ENCODE measurements at places on chromosomes 2 and 18.

DNA sequence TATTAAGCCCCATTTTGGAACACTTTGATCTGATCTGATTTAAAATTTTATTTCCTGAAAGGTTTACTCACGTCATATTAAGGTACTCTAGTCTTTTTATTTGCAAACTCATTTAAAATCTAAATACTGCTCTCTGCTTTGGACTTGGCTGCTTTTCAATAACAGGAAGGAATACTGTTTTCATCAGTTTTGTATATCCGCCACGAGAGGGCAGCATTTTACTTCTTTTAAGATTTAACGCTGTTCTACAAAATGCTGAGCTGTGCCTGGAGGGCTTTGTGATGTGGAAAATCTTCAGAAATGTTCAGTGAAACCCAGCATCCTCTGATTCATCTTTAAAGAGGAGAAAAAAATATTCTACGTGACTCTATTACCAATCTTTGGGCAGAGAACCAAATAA is 37.5 kb upstream of the SLC38A11 start:
- DNase-seq, result peak; percentile 49

DNA sequence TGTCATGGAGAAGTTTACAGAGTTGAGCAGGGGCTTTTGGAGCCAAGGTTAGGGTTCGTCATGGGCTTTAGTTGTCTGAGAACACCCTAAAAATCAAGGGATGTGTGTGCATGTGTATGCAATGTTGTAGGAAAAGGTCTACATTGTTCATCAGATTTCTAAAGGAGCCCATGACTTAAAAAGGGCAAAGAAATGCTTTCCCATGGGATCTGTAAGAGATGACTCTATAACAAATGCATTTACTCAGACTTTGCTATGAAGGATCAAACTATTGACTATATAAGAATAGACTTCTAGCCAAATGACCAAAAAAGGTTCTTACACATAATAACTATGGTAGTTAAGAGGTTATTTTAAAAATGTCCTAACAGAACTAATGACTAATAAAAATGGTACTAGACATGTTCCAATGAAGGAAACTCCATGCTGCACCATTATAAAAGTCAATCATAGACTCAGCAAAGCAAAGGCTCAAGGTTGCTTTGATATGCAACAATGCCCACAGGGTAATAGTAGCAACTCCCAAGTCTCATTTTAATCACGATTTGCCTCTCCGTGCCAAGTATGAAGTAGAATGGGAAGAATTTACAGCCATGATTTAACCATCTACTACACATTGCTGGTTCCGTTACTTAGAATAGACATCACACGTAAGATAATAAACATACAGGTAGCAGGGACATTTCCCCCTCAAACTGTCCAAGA is 158.5 kb downstream of the NCKAP5 start:
- DNase-seq, result no peak

GRCh38 chr2:237534380-237534779 is 32.0 kb upstream of the PRLH start:
- no peak for DNase-seq

GRCh38 chr2:1528273-1529064 is 115.2 kb downstream of the TPO start:
- DNase-seq, result no peak

- no peak for DNase-seq
These were observed 405.5 kb downstream of the MEIS1 start for GRCh38 chr2:66840321-66841002.

- no peak for DNase-seq
These were observed 330.0 kb upstream of the LRRTM1 start for GRCh38 chr2:80634590-80634989.

DNA sequence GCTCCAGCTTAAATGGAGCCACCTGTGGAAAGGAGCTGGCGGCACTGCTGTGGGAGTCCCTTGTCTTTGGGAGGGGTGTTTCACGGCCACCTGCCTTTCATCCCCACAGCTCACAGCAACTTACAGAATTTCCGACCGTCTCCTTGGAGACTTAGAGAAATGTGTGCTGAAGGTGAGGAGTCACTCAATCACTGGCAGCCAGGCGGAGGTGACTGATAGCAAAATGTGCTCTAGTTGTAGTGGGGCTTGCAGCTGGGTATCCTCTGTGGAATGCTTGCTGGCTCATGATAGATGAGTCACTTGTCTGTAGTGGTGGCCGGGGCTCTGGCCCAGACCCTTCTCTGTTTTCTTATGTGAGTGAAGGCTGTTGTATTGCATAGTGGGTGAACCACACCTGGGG is 110.7 kb downstream of the SH3RF3 start:
- DNase-seq, result no peak

GRCh38 chr2:86809481-86810121 is 18.9 kb upstream of the CD8A start:
- DNase-seq, result no peak
